Amygdala (tissue), 56 donors: ENCODE measurements at places on chromosomes 12 and 14.

DNA sequence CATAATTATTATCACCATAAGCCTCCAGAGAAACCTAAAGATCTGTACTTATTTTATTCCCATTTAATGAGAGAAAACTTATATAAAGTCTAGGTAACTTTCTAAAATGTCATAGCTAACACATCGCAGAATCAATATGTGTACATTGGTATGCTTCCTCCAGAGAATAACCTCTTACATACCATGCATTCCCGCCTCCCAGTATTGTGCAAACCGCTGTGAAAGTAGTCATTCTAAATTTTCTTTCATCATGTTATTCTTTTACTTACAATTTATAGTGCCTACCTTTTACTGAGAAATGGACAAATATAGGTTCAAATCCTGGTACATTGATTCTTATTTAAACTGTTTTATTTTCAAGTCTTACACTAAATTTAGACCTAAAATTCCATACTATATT lies 463.4 kb downstream of the LRFN5 start:
- DNase-seq = no peak

DNA sequence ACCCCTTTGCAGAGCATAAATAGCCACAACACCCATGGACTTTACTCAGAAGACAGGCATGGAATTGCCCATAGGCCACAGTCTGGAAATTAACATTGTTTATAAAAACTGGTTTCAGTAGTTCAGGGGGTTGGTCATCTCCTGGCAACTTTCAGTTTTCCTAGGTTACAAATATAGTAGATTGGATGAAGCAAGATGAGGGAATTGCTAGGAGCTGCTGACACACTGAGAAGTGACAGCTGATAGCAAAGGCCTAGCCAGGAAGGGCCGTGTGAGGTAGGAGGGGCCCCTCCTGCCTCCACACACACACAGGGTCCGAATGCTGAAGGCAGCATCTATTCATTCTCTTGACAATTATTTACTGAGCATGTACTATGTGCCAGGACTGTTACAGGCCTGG lies 8.3 kb downstream of the GALNT16 start:
- DNase-seq = no peak

DNA sequence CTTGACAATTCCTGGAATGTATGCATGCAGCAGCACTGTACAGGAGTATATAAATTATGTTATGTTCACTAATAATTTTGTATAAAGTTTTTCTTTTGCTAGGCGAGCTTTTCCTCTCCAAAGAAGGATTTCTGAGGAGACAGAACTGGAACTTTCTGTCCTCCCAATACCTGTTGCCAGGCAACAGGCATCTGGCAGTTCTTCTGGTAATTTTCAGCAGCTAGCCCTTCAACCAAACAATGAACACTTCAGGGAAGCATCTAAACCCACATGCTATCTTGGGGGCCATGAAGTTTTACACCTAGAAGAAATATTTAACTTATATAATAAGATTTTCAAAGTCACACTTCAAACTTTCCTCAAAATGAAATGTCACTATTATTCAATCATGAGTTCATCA lies 162.9 kb upstream of the SYT10 start:
- no peak for DNase-seq

DNA sequence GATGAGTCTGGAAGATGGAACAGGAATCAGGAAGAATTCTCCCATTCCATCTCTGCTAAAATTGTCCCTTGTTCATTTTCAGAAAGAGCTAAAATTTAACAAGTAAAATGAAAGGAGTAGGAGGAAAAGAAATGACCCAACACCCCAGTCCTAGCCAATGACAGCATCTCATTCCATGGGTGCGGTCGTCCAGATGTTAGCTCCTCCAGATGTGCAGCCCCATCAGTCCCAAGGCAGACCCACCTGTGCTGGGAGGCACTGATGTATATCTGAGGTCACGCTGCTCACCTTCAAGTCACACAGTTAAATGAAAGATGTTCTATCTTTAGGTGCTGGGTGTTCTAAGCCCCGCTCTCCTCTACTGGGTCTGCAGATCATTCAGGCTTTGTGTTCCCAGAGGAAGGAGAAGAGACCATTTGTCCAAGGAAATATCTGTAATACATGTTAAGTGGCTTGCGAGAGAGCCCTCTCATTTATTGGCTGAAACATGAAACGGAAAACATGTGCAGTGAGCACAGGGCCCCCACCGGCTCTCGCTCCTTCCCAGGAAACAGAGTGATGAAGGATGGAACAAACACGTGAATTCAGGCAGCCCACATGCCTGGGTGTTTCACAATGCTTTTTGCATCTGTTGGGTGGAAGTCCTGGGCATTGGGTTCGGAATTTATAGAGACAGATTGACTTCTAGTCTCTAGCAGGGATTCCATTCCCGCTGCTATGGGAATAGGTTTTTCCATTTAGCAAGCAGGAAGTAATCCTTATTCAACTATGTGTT lies 294.6 kb downstream of the NUAK1 start:
- DNase-seq = no peak

- DNase-seq = no peak
These were observed 102.5 kb upstream of the PRICKLE1 start for GRCh38 chr12:42691991-42692557.

DNA sequence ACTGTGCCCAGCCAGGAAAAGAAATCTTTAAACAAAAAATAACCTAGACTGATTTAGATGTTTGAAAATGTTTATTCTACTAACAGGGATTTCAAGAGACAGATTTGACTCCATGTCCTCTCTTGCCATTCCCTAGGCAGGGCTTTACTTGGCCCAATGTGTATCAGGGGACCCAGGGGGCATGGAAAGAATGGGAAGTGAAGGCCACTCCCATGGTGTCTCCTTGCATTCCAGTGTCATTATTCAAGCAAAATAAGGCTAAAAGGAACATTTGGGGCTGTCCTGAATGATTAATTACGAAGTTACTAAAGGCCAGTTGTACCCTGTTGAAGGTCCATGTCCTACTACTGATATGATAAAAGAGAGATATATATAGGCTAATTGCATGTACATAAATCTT lies 151.9 kb upstream of the ATF7IP start:
- no peak for DNase-seq

- peak; percentile 43 for DNase-seq
These were observed at the start of gene KIF5A for GRCh38 chr12:57549909-57550640. KIF5A (plus strand) TSS chr12:57550044; CDS start chr12:57550272, 228 bp downstream.

- no peak for DNase-seq
These were observed 1019.2 kb downstream of the BCL11B start for GRCh38 chr14:98252820-98253219.

- no peak for DNase-seq
These were observed 142.1 kb downstream of the MED13L start for GRCh38 chr12:116135209-116135930.

- no peak for DNase-seq
These were observed 32.8 kb downstream of the CCER1 start for GRCh38 chr12:90922145-90922627.
